ENCODE measurements at places on chromosomes 3 and 15.

DNA sequence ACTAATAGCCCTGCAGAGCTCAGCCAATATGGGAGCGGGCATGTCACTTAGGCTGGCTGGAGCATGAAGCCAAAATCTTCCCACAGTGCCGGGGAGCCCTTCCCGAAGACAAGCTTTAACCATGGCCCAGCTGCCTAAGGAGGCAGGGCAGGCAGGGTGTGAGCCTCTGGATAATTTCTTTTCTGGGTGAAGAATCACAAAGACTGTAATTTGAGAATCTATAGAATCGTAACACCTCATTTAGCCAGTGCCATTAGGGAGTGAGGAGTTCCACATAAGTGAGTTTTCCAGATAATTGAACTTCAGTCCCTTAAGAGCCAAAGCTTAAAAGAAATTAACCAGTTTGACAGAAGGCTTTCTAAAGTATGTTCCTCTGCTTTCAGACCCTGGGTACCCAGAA lies 40.2 kb upstream of the TLE3 start:
- no peak for DNase-seq

GRCh38 chr3:69368129-69368741 lies 17.7 kb downstream of the FRMD4B start:
- DNase-seq: no peak

- DNase-seq: no peak
Measured at GRCh38 chr15:55126111-55126510, 70.6 kb downstream of the RSL24D1 start.

DNA sequence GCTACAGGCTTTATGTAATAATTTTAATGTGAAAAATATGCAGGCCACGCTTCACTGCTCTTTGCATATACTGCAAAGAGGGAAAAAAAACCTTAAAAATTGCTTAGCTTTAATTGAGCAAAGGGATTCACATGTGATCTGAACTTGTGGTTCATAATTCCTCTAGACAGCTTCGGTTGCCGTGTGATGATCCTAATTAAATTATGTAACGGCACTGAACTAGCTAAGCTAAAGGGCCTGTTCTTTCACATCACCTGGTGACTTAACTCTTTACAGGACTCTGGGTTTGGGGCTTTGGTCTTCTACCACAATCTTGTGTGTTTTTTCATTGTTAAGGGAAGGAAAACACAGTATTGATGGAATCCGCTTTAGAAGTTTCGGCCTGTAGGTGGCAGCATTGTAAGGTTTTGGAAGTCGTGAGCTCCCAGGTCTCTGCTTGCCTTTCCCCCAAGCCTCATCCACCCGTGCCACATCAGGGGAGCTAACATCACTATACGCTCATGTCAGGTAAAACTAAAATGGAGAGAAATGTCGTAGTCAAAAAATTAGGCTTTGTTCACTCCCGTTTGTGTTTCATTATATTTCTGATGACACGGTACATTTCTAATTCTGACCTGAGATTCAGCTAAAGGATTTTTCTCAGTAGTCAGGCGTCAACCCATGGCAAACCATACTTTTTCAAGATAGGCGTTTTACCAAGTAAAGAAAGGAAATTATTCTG lies 205.6 kb upstream of the DPH6 start:
- no peak for DNase-seq

DNA sequence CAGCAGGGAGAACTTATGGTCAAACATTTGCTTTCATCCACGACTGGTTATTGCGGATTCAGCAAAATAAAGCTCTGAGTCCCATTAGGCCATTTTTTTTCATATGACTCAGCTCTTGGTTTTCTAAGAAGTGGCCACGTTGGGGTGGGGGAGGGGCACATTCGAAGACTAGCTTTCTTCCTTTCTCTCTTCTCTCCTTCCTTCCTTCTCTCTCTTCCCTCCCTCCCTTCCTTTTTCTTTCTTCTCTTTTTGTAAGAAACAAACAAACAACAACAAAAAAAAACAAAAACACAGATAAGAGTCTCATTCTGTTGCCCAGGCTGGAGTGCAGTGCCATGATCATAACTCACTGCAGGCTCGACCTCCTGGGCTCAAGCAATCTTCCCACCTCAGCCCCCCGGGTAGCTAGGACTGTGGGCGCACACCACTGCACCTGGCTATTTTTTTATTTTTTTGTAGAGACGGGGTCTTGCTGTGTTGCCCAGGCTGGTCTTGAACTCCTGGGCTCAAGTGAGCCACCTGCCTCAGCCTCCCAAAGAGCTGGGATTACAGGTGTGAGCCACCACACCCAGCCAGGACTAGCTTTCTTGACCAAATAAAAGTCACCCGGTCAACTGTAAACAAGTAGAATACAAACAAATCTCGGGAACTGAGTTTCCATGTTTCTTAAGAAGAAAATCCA lies 41.6 kb downstream of the ABCC5 start:
- no peak for DNase-seq

GRCh38 chr15:63104727-63105126 lies 16.9 kb upstream of the LACTB start:
- DNase-seq: no peak

DNA sequence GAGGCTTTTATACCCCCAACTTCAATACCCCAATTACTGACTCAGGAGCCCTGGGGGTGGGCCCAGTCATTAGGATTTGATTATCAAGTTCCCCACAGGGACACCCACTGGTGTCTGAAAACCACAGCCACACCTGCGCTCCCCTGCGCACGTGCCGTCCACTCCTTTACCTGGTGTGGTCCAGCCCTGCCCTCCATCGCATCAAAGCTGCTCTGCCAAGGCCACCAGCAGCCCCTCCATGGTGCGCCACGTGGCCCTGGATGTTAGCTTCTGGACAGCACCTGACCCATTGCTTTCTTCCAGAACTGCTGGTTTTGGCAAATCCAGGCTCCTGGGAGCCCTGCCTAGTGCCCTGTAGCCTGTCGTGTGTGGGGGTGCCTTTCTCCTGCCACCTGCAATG lies 136.3 kb downstream of the NSMCE3 start:
- DNase-seq: no peak

GRCh38 chr3:184713040-184713355 lies 1.1 kb upstream of the MAGEF1 start:
- no peak for DNase-seq

DNA sequence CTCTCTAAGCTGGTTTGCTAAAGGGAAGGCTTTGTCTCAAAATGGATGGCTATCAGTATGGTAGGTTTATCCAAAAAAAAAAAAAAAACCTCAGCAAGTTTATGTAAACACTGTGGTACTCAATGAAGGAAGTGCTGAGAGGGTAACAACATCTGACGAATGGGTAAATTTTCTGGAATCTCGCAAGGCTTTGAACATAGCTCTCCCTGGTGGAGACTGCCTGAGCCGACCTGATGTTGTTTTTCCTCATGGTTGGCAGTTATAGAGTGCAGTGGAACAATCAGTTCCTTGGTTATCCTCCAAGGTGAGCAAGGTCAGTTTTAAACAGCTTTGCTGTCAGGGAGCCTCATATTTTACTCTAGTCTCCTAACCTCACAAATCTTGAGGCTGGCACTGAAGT lies 94.6 kb downstream of the ZPLD1 start:
- no peak for DNase-seq

GRCh38 chr3:15964605-15965442 lies 167.0 kb upstream of the ANKRD28 start:
- no peak for DNase-seq

DNA sequence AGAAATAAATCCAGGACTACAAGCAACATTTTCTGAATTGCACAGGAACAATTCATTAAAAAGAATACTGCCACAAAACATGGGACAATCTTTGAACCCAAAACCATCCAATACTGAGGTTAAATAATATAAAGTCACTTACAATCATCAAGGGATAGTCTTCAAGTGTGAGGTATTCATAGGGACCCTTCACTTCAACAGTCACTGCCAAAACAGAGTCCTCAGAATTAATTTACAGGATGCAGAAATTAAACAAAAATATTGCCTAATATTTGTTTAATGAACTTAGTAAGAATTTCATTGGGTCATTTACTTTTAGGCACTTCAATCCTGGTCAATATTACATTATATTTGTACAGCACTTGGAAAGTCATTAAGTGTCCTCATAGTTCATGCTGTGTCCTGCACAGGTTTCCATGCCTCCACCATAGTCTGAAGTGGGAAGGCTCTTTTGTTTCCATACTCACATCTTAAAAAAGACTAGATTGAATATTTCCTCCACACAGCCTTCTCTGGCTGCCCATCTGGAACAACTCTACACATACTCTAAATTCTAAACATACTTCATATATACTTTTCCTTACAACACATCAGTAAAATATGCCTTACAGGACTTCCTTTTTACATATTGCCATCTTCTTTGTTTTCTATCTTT lies 31.6 kb upstream of the VPS39 start:
- no peak for DNase-seq

DNA sequence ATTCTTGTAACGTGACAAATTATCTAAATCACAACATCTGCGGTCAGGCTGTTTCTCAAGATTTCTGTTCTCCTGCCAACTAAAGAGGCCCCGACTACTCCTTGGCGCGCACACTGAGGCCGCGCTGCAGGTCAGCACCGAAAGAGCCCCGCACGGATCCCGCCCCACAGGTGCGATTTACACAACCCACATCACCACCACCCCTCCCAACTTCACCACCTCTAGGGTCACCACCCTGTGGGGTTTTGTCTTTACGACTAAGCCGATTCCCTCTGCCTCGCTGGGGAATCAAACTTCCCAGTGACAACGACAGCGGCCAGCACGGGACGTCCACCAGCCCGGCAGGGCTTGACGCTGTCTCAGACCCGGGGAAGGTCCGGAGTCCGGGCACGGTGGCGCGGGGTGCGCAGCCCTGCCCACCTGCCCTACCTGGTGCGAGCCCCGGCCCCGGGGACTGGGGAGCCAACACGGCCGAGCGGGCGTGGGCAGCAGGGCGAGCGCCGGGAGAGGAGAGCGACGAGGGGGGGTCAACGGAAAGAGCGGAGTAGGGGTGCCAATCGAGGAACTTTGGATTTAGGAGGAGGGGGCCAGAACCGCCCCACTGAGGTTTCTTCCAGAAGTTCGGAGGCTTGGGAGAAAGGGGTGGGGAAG lies 764 bp downstream of the UACA start:
- no peak for DNase-seq

GRCh38 chr3:10575601-10576160 lies 70.3 kb upstream of the ATP2B2 start:
- no peak for DNase-seq

GRCh38 chr3:85171976-85172375 lies 213.2 kb downstream of the CADM2 start:
- DNase-seq: no peak

- no peak for DNase-seq
Measured at GRCh38 chr3:194306109-194306686, 44.9 kb downstream of the CPN2 start.

GRCh38 chr3:4493941-4494894 lies 1.1 kb downstream of the ITPR1 start:
- no peak for DNase-seq

DNA sequence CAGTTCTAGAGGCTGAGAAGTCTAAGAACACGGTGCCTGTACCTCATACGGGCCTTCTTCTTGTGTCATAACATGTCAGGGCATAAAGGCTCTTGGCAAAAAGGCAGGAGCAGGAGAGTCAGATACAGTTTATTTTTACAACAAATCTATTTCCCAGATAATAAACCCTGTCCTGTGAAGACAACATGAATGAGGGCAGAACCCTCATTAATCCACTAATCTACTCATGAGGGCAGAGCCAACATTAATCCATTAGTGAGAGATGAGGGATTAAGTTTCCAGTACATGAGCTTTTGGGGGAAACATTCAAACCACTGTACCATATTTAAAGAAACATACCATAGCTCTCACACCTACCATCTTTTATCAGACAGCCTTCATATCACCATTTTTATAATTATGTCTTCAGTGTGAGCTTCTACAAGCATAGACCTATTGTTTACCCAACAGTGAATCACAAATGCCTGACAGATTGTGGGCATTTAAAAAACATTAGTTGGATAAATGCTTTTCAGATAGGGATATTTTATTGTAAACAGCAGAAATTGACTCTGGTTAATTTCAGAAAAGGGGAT lies 645.8 kb downstream of the GRM7 start:
- no peak for DNase-seq

- DNase-seq: no peak
Measured at GRCh38 chr15:97504031-97504792, 456.3 kb upstream of the ARRDC4 start.

- no peak for DNase-seq
Measured at GRCh38 chr3:71582612-71583565, 639 bp downstream of the FOXP1 start.

- DNase-seq: no peak
Measured at GRCh38 chr3:61146010-61146890, 105.0 kb downstream of the FHIT start.

GRCh38 chr15:76973362-76973743 lies 21.6 kb upstream of the PSTPIP1 start:
- DNase-seq: no peak

DNA sequence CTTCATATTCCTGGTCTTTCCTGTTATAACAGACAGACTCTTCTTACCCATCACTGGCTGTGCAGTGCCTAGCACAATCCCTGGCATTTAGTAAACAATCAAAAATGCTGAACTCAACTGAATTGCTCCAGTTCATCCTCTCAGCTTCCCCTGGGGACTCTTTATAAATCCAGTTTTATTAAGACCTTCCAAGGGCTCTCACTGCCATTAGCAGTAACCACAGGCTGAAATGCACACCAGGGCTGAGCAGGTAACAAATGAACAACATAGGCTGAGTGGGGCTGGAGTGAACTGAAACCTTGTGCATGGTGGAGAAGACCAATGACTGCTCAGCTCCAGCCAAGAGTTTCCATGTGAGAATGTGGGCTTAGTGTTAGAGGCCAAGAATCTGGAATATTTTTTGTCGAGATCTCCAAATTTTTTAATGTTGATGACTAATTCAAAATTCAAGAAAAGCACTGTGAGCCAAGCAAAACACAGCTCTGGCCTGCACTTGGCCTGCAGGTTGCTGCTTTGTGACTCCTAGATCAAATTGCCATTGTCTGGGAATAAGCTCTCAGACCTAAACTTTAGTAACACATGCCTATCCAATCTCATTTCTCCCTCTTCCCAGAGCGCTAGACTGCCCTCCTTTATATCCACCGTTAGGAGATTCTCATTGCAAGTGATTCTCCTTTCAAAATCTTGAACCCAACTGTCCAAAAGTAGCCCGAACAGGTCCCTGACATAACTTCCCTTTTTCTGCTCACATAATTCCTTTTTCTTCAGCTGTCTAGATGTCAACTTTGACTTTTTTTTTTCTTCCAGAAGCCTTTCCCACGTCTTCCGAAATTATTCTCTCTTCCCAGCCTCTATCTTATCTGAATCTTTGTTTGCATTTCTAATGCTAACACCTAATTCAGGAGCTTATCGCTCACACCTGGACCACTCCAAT lies 7.4 kb downstream of the SQOR start:
- DNase-seq: no peak

GRCh38 chr15:69606144-69606543 lies 153.5 kb downstream of the RPLP1 start:
- no peak for DNase-seq

DNA sequence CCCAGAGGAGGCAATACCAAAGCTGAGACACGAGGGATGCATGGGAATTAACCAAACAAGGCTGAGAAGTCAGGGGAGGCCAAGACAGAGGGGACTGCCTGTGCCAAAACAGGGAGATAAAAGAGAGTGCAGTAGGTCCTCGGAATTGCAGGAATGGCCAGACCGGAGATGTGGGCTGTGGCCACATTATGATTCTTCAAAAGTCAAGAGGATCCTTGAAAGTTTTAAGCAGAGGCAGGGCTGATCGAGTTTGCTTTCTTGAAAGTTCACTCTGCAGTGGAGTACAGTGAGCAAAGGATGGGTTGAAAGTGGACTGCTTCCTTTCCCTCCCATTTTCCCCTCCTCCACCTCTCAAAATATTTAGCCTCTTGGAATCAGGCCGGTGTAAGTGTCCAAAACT lies 73.9 kb upstream of the ADAMTS9 start:
- no peak for DNase-seq

Data from D721Med (cell line).